Prostate gland (tissue), 2 donors: ENCODE measurements at places on chromosomes 3 and 15.

GRCh38 chr3:42247576-42248027 lies 18.4 kb downstream of the CCK start:
- peak; percentile 73 for DNase-seq

DNA sequence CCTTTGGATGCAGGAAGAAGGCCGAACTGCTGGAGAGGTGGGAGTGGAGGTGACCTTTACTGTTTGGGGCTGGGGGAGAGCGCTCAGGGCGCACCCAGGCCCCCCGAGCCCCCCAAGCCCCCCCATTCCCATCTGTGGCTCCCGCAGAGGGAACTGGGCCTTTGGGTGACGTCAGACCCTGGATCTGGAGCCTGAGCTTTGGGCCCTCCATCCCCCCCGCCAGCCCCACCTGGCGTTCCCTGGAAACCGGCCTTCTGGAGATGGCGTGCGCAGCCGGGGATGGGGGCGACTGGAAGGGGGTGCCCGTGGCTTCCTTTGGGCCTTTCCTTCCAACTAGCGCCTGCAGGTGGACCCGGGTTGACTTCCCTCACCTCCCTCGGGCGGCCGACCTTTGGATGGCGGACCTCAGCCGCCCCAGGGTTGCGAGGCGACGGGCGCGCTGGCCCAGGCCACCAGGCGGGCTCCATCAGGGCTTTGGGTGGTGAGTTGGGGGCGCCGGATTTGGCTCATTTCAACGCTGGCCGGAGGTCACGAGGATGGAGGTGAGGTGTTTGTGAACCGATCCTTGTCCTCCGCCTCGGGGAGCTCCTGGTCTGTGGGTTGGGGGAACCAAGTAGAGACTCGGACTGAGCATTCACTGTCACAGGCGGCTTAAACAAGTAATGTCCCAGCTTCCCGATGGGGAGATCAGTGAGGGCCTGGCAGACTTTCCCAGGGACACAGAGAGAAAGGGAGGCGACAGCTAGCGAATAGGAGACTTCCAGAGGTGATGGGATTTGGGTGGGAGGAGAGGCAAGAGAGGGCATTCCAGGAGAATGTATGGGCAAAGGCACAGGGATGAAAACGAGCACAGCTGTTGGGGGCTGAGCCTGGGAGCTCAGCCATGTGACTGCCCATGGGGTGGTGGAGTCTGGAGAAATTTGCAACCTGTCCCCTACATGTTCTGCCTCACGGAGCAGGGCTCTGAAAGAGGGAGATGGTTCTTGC lies 709 bp downstream of the SCAMP5 start:
- DNase-seq = no peak

DNA sequence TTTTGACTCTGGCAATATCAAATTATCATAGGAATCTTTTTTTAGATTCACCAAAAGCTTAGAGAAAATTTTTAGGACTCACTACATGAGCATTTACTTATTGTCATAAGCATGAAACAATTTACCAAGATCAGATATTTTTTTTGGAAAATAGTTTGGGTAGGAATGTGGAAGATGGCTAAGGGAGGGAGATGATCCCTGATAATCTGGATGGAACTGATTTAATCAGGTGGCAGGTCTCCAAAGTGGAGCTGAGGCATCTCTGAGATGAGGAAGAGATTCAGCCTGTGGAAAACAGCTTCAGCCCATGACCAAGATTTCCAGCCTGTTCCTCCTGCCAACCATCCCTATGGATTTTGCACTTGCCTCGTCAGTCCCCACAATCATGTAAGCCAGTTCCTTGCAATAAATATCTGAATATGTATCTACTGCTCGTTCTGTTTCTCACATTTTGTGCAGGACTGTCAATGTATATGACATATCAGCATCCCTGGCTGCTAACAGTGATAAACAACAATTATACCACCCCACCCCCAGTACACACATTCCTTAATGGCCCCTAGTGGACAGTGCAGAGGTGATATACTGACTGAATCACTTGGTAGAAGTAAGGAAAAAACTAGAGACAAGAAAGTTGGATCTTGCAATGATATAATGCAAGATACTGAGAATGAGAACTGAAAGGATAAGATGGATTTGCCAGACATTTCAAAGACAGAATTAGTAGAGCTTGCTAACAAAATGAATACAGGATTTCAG lies 183.8 kb downstream of the NEK10 start:
- no peak for DNase-seq

DNA sequence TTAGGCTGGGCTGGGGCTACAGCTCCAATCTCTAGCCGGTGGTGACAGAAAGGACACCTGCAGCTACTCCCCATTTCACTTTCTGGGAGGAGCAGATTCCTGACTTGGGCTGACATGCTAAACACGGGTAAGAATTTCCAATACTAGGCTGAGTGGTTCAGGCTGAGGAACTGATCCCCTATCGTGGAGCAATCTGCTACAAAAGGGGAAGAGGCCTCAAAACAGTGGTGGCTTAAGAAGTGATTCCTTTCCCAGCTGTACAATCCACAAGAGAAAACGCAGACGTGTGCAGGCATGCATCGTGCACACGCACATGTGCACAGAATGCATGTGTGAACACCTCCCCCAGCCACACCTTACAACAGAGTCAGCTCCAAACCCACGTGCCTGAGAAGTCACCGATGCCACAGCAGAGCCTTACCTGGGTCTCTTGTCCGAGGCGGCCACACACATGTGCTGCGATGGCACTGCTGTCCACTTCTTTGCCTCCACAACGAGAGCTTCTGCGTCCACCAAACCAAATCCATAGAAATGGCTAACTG lies 86.7 kb upstream of the SNRPA1 start:
- DNase-seq = no peak

DNA sequence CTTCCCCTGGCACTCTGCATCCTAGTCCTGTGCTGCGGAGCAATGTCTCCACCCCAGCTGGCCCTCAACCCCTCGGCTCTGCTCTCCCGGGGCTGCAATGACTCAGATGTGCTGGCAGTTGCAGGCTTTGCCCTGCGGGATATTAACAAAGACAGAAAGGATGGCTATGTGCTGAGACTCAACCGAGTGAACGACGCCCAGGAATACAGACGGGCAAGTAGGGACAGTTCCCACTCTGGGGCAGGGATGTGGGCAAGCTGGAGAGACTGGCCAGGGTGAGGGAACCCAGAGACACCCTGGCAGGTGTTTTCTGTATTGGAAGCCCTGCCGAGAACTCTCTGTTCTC lies 247 bp downstream of the FETUB start:
- peak; percentile 73 for DNase-seq
